ENCODE measurements at places on chromosomes 4 and X.

- DNase-seq = no peak
Observed at GRCh38 chr4:92101737-92102172, 202.0 kb upstream of the GRID2 start.

DNA sequence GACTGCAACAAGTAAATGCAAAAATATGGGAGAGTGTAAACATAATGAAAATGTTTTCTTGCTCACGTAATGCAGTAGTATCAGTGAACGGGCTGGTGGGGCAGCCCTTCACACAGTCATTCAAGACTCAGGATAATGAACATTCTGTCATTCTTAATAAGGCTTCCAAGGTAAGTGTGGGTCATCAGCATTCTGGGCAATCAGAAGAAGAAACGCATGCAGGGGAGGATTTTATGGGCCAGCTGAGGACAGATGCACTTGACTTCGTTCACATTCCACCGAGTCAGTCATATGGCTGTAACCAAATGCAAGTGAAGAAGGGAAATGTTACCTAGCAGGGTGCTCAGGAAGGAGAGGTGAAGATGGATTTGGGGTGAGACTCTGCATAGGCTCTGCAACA, 68.0 kb upstream of the MAP9 start:
- no peak for DNase-seq

- DNase-seq = no peak
Observed at GRCh38 chrX:68761086-68761485, 67.7 kb upstream of the EFNB1 start.

- DNase-seq = no peak
Observed at GRCh38 chr4:186032259-186032658, 36.7 kb upstream of the TLR3 start.

DNA sequence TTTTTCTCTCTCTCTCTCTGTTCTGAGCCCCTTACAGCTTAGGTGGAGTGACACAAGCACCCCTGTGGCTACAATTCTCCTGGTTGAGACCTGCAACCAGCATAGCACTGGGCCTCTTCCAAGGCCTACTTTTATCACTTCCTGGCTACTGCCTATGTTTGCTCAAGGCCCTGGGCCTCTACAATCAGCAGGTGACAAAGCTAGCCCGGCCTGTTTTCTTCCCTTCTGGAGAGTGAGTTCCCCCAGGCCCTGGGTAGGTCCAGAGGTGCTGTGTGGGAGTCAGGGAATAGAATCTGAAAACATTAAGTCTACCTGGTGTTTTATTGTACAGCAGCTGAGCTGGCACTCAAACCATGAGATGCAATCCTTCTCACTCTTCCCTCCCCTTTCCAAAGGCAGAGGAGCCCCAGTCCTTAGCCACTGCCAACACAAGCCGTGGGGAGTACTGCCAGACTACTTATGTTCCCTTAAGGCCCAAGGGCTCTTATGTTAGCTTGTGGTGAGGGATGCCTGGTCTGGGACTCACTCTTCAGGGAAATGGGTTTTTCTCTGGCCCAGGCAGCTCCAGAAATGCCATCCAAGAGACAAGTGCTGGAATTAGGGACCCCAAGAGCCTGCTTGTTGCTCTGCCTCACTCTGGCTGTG, 23.8 kb upstream of the MAGEC3 start:
- no peak for DNase-seq

- DNase-seq = no peak
Observed at GRCh38 chrX:24498975-24499374, 33.9 kb downstream of the PDK3 start.

DNA sequence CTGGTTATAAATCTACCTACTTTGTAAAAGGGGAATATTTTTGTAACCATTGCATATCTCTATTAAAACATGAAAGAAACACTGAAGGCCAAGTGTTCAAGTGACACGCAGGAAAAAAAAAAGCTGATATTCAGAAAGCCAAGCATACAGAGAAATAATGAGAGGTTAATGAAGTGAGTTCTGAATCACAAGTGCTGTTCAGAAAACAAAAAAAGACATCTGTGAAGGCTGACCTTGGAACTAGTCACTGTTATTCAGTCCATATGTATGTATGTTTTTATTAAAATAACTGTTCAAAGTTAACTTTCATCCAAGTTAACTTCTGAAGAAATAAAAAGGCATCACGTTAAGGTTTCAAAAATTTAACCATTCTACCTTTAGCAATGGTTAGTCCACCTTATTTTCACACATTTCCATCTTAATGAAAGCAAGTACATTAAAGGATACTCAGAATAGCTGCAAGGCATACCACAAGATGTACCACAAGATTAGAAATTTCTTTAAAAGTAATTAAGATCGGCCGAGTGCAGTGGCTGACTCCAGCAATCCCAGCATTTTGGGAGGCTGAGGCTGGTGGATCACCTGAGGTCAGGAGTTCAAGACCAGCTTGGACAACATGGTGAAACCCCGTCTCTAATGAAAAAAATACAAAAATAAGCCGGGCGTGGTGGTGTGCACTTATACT, 31.4 kb downstream of the SH3RF1 start:
- DNase-seq = no peak

DNA sequence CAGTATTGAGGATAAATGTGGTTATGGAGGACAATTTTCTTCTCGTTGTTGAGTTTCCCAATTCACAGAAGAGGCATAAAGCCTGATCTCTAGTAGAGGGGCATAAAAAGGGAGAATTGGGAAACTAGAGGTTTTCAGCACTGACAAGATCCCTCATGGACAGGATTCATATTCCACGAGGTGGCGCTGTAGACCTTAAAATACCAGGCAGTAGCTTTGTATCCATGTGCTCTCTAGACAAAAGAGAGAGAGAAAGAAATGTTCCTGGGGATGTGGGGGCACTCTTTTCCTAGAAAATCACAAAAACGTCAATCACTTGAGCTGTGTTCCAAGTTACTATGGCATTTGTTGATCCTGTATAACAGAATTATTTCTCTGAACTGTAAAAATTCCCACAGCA, 128.3 kb downstream of the MAGEE1 start:
- DNase-seq = no peak

DNA sequence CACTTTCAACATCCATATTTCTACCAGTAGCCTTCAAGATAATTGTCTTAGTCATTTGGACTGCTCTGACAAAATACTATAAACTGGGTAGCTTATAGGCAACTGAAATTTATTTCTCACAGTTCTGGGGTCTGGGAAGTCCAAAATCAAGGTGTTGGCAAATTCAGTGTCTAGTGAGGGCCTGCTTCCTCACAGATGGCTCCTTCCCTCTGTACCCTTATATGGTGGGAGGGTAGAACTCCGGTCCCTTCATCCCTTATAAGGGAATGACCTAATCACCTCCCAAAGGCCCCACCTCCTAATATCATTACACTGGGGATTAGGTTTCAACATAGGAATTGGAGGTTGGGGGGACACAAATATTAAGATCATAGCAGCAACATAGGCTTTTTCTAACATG, 7.4 kb upstream of the TBC1D25 start:
- no peak for DNase-seq

- DNase-seq = no peak
Observed at GRCh38 chr4:147456706-147457105, 24.2 kb upstream of the EDNRA start.

DNA sequence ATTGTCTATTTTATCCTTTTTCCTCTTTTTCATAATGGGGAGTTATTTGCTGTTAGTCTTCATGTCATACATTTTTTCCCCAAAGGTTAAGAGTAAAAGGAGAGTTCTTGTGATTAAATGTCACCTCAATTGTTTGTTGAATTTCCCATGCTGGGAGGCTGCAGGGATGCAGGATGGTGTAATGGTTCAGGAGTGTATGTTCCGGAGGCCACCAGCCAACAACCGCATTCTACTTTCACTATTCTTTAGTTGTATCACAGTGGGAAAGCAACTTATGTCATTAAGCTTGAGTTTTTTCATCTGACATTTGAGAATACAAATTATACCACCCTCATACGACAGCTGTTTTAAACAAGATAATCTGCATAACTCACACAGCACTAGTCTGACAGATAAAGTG, 15.4 kb downstream of the AFP start:
- no peak for DNase-seq

GRCh38 chr4:8277356-8278008, 7.9 kb downstream of the HTRA3 start:
- DNase-seq = no peak

DNA sequence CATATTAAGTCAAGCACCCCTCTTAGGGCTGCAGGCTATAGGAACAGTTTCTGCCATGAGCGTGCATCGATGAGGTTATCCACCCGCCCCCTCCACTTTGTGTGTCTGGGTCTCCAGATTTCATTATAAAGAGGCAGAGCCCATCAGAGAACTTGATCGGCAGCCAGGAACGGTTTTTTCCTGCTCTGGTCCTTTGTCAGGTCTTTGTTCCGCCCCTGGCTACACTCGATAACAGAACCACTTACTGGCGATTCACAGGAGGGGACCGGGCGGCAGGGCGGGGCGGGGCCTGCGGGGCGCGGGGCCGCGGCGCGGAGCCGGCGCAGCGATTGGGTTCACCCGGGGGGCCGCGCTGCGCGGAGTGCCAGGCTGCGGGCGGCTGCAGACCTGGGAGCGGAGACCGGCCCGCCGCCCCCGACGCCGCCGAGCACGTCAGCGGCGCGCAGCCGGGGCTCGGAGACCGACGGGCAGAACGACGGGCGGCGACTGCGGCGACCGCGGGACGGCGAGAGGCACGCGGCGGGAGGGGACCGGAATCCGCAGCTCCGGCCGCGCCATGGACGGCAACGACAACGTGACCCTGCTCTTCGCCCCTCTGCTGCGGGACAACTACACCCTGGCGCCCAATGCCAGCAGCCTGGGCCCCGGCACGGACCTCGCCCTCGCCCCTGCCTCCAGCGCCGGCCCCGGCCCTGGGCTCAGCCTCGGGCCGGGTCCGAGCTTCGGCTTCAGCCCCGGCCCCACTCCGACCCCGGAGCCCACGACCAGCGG, at the start of gene SLC10A4:
TSS of gene SLC10A4 (plus strand) at position 338 of the 771 bp plus-strand sequence. CDS start at position 557, 219 bp downstream.
- DNase-seq = no peak

DNA sequence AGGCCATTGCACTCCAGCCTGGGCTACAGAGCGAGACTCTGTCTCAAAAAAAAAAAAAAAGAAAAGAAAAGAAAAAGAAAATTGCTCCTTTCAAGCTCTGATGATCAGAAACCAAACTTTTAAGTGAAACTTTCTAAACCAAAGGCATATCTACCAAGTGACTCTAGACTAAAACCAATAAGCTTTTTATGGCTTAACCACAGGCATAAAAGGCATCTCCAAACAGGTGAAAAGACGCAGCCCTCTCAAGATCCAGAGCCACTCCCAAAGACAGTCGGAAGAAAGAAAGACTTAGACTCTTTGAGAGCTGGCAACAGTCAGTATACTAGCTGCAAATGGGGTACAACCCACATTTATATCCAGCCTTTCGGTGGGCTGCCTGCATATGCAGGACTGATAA, 117.1 kb upstream of the AP1S2 start:
- DNase-seq = no peak

Measured in activated CD4-positive, CD25-positive, alpha-beta regulatory T cell treated with anti-CD3 and anti-CD28 coated beads, Interleukin-2, amount 50 U/mL, for 16 hours (primary cell).